Progenitor cell of endocrine pancreas (in vitro differentiated cells): ENCODE measurements at places on chromosomes 5 and 9. TPM values are rescaled to one million over a fixed set of nuclear protein-coding genes. Genes with fewer than 3 reads are reported as not detected.

Gene TXNDC8
- not detected in 2 replicates for total RNA-seq

Gene CCDC192
- total RNA-seq = 0.60 TPM in 1 of 2 replicates, not detected in the other

Gene ARL14EPL
- total RNA-seq = not detected in 2 replicates

GRCh38 chr5:1882337-1883119 lies at the start of gene IRX4:
Gene IRX4, minus strand, starts transcription at chr5:1882925. Its CDS starts 278 bp downstream, at chr5:1882647.
- DNase-seq = no peak

DNA sequence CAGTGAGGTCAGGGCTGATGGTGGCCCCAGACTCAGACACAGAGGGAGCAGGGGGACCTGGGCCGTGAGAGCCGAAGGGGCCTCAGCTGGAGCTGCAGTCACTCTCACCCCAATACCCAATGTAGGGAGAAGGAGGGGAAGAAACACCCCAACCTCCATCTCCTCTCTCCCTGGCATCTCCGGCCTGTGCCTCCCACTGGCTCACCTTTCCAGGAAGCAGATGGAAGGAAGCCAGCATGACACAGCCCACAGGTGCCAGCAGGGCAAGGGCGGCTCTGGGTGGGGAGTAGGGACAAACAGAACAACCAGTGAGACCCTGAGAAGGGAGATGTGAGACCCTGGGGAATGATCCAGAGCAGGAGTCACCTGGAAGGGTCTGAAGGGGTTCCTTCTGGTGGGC lies 3.0 kb upstream of the CRB2 start:
- DNase-seq = no peak

GRCh38 chr5:154756009-154756867 lies 1.1 kb downstream of the LARP1 start:
- peak; percentile 30 for DNase-seq
